ENCODE measurements at places on chromosomes 5 and 9.

DNA sequence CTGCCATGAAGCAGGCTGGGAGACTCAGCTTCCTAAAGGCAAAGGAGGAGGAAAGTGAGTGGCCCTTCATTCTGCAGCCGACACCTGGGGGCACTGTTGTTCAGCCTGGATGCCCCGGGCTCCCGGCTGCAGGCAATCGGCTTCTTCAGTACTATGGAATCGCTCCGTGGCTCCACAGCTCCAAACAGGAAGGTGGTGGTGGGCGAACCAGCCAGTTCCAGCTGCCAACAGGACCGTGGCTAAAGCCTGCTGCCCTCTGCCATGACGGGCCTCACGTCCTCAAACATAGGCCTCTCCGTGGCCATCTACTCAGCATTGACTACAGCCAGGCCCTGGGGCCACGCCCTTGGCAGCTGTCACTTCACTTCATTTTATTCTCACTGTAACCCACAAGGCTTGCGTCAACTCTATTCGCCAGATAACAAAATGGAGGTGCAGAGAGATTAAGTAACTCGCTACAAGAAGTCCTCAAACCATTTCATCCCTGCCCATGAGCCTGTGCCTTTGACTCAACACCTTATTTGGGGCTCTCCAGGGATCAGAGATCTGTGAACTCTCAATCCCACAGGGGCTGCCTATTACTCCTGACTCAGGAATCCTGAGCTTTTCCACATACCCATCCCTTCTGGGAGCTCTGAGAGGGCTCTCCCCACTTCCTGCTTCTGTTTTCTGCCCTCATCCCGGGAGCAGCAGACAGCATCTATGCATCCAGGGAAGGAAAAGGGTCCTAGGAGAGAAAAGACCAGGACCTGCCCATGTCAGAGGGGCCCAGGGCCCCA lies 38.0 kb downstream of the PAX5 start:
- peak; percentile 71 for DNase-seq

GRCh38 chr5:178080618-178081410 lies 32.5 kb upstream of the N4BP3 start:
- no peak for DNase-seq

- DNase-seq: no peak
Observed at GRCh38 chr9:132826131-132826530, 52.0 kb downstream of the AK8 start.

DNA sequence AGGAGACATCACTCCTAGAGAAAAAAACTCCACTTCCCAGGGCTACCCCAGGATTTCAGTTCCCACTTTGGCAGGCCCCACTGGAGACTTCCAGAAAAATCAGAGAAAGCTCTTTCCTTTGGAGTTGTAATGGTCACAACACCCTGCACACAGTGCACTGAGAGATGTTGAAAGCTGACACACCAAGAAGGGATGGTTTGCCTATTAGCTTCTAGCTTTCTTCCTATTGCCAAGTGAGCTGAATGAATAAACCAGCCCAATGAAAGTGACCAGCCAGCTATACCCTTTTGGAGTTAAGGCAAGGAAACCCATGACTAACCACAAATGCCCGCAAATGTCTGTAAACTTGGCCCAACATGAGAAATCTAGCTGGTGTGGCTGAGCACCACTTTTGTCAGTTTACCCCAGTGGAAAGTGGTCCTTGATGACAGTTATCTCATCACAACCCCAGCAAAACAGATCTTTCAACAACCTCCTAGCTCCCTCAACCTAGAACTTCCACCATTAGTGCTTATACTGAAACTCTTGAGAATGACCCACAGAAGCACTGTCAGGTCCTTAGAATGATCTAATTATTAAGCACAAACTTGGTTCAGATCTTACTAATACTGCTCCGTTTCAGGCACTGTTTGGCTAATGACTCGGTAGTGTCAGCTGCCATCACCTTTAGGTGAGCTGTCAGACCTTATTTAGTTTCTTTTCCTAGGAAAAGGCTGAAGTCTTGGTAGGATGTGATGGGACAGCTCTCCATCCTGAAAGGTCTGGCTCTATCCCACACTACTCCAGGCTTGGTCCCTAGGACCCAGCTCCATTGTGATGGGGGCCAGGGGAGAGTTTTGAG lies 11.2 kb downstream of the IRF1 start:
- DNase-seq: peak; percentile 19

- no peak for DNase-seq
Observed at GRCh38 chr9:116133163-116133562, 20.4 kb upstream of the PAPPA start.

- DNase-seq: no peak
Observed at GRCh38 chr5:93800988-93801811, 59.8 kb upstream of the POU5F2 start.

- no peak for DNase-seq
Observed at GRCh38 chr5:169889572-169889971, 90.7 kb downstream of the INSYN2B start.

GRCh38 chr5:51225789-51226742 lies 157.2 kb upstream of the ISL1 start:
- DNase-seq: no peak

GRCh38 chr5:74889523-74890105 lies 23.4 kb upstream of the FAM169A start:
- no peak for DNase-seq

- no peak for DNase-seq
Observed at GRCh38 chr5:173454736-173455598, 126.8 kb upstream of the STC2 start.

DNA sequence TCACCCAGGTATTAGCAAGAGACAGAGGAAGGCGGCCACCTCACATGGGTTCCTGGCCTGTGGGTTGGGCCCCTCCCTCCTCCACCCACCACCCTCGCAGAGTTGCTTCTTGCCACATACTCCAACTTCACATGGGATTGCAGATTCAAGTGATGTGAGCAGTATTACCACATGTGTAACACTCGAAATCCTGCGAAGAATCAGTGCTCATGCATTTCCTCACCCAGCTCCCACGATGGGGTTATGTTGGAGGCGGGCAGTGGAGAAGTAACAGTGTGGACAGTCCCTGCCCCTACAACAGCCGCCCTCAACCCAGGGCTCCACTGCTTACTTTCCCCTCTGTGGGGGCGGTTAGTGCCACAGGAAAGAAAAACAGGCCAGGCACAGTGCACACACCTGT lies 3.9 kb upstream of the FBP1 start:
- DNase-seq: no peak

DNA sequence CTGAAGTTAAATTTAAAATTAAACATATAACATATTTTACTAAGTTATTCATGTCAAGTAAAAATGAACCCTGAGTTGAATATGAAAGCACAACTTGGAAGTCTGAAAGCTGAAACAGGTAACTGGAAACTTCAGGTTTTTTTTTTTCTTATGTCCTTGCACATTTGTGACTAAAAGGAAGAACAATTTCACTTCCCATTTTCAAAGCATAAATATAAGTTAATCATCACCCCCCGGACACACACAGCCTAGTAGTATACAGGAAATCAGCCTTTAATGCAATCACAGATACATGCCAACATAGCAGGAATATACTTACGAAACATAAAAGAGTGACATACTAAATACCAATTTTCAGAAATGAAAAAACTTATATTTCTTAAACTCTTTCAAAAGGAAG lies 225.9 kb downstream of the RFX3 start:
- DNase-seq: no peak

DNA sequence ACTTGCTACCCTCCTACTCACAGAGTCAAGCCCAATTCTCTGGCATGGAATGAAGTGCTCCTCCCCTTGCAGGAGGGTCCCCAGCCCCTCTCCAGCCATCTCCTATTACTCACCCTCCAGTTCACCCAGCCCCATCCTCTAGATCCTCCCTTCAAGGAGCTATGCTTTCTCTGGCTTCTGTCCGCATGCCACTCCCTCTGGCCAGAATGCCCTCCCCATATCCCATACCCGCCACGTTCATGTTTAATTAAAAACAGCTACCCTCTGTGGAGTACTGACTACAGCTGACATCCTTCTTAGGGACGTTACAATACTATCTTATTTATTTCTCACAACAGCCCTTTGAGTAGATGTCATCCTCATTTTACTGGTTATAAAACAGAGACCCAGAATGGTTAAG lies 3.0 kb downstream of the F2R start:
- DNase-seq: no peak

GRCh38 chr5:155943516-155944407 lies 383.2 kb upstream of the SGCD start:
- peak; percentile 33 for DNase-seq

DNA sequence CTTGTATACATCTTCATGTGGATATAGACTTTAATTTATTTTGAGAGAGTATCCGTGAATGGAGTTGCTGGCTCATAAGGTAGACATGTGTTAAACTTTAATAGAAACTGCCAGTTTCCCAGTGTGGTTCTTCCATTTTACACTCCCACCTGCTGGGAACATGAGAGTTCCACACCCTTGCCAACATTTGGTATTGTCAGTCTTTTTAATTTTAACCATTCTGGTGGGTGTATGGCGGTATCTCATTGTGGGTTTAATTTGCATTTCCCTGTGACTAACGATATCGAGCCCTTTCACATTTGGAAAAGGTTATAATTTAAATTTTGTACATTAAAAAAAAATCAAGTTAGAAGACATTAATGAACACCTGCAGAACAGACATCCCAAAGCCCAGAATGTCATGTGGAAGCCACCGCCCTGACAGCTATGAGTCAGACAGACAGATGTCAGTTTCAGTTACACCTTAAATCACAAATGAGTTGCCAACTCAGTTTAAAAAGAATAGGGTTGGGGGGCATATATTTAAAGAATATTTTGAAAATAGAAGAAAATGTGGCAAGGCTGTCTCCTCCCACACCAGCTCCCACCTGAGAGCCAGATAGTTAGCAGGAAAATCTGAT lies 36.9 kb downstream of the ANKRD33B start:
- DNase-seq: peak; percentile 26

DNA sequence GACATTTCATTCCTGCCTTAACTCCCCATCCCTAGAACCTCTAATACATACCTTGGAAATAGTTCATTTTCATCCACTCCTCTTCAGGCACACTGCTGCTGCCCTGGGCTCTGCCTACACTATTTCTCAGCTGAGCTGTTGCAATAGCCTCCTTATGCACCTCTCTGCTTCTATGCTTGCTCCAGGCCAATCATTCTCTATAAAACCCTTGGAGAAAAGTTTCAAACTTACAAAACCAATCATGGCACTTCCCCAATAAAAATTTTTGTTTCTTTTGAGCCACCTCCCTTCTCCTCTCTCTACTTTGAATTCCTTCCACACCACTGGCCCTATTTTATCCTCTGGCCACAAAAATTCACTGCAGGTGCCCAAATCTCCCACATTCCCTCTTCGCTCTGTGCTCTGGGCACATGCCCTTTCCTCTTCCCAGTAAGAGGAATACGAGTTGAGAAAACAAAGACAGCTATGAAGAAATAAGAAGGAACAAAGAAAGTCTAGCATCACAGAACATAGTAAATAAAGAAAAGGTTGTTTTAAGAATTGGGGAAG lies 301.4 kb downstream of the ELAVL2 start:
- DNase-seq: no peak

DNA sequence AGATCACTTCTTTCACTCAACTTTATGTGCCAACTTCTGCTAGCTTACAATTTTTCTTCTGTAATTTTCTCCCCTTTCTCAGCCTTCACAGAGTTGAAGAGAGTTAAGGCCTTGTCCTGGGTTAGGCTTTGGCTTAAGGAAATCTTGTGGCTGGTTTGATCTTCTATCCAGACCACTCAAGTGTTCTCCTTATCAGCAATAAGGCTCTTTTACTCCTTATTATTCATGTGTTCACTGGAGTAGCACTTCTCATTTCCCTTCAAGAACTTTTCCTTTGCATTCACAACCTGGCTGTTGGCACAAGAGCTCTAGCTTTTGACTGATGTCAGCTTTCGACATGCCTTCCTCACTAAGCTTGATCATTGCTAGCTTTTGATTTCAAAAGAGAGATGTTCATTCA lies 86.9 kb upstream of the ALDH1B1 start:
- no peak for DNase-seq

GRCh38 chr9:33433871-33434270 lies 13.5 kb downstream of the AQP3 start:
- DNase-seq: no peak

GRCh38 chr5:64229163-64229774 lies 63.6 kb downstream of the RNF180 start:
- no peak for DNase-seq
